Vagina (tissue), 2 donors: ENCODE measurements at places on chromosomes 11 and 22. TPM values are rescaled to one million over a fixed set of nuclear protein-coding genes. Genes with fewer than 3 reads are reported as not detected.

PACSIN3 gene
- total RNA-seq: 59.4 TPM

VPREB1 gene
- not detected for total RNA-seq

RIMBP3B gene
- total RNA-seq: not detected

OR2AG1 gene
- total RNA-seq: not detected

RBM7 gene
- 24.8 TPM for total RNA-seq

H19 gene
- 252 TPM for total RNA-seq

OR4C13 gene
- not detected for total RNA-seq

MS4A15 gene
- total RNA-seq: not detected

PANX3 gene
- not detected for total RNA-seq

MDK gene
- total RNA-seq: 142 TPM

GUCD1 gene
- total RNA-seq: 81.8 TPM

CCDC188 gene
- total RNA-seq: not detected

MOGAT2 gene
- total RNA-seq: not detected

EMSY gene
- 31.2 TPM for total RNA-seq

NLRP14 gene
- not detected for total RNA-seq

TTLL12 gene
- total RNA-seq: 56.2 TPM

ANKK1 gene
- total RNA-seq: 1.5 TPM

GRCh38 chr11:59262177-59262818 is 49.6 kb upstream of the MPEG1 start:
- DNase-seq: no peak

GRCh38 chr11:108561535-108561991 is 32.0 kb downstream of the EXPH5 start:
- DNase-seq: no peak

DNA sequence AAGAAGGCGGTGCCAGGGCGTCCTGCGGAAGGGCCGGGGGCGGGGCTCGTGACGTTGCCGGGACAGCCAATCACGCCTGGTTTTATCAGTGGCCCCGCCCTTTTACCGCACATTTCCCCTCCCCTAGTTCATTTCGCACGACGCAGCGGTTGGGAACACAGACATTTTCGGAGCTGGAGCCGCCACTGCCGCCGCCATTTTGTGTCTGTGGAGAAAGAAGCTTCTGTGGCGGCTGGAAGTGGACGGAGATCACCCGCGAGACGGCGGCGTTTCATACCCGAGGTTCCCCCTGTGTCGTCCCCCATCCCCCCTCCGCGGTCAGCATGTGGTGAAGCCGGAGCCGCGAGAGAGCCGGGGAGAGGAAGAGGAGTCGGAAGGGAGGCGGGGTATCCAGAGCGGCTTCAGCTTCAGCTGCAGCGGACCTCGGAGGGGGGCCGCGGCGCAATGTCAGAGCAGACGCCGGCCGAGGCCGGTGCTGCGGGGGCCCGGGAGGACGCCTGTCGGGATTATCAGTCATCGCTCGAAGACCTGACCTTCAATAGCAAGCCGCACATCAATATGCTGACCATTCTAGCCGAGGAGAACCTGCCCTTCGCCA is at the start of gene PCF11:
TSS of gene PCF11 (plus strand) at position 136 of the 598 bp plus-strand sequence. CDS start at position 445, 309 bp downstream.
- no peak for DNase-seq

GRCh38 chr11:47356998-47357329 is 4.5 kb upstream of the MYBPC3 start:
- DNase-seq: no peak

DNA sequence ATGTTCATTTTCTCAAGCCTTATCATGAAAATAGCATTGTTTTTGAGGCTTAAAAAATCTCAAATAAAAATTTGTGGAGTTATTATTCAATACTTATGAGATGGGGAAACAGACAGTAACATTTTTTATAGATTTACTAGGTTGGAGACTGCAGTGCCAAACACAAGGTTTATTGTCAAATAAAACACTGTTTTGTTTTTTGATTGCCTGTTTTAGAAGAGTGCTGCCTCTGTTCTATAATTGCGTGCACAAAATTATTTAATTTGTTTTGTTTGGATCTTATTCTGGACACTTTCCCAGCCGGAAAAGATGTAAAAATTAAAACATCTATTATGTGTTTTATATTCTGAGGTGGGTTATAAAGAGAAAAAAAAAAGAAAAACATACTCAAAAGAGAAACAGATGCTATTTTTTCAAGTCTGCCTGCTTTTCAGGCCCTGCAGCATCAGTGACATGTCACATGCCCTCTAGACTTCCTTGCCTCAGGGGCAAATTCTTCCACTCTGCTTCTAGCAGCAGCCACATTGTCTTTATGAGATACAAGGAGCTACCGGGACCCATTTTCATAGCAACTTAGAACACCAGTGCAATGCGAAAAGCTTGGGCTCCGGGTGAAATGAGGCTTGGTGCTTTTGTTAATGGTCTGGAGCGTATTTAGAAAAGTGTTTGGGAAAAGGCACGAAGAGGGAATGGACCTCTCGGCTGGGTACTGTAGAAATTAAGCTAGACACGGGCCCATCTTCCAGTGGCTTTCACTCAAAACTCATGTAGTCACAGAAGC is 77.5 kb downstream of the EFCAB6 start:
- DNase-seq: no peak

GRCh38 chr11:41851743-41852142 is 392.3 kb upstream of the LRRC4C start:
- no peak for DNase-seq

GRCh38 chr11:113193016-113193415 is 121.4 kb upstream of the TTC12 start:
- no peak for DNase-seq

DNA sequence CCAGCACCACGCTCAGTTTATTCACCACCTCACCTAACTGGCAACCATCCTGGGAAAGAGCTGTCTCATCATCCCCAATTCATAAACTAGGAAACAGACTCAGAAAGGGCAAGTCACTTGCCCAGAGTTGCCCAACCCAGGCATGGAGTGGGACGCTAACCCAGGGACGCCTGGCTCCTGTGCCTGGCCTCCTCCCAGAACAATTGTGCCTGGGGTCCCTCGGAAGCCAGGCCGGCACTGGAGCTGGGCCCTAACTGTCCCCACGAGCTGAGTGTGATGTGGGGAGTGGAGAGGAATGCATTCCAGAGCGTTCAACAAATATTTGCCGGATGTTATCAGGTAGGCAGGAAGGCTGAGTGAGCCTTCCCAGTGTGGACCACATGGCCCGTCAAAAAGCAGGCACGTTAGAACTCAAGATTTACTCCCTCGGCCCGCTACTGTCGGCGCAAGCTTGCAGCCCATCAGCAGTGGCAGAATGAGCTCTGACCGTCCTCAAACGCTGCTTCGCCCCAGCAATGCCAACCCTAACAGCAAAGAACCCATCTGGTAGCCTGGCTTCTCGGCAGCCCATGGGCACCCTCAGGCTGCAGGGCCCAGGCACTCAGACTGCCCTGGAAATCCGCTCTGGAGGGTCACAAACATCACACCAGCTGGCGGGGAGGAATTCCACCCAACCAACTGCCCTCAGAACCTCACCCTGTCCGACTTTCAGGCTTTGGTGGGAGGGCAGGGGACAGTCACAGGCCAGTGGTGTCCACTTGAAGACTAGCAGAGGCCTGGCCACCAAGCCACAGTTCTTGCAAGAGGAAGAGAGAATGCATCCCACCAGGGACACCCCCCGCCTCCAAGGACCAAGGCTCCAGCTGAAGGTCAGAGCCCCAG is 35.6 kb downstream of the MYH9 start:
- no peak for DNase-seq

DNA sequence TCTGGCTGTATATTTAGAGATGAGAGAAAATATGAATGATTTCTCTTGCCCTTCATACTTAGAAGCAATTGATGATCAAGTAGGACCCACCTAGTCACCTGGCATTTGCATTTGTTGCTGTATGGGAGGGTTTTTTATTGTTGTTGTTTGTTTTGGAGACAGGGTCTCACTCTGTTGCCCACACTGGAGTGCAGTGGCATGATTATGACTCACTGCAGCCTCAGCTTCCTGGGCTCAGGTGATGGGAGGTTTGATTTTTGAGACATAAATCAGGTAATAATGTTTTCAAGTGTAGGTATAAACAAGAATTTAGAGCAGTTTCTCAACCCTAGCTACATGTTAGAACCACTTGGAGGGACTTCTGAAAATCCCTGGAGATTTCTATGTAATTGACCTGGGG is 63.0 kb downstream of the TNRC6B start:
- DNase-seq: no peak

GRCh38 chr22:29266564-29267461 is 968 bp downstream of the RHBDD3 start:
- DNase-seq: no peak

DNA sequence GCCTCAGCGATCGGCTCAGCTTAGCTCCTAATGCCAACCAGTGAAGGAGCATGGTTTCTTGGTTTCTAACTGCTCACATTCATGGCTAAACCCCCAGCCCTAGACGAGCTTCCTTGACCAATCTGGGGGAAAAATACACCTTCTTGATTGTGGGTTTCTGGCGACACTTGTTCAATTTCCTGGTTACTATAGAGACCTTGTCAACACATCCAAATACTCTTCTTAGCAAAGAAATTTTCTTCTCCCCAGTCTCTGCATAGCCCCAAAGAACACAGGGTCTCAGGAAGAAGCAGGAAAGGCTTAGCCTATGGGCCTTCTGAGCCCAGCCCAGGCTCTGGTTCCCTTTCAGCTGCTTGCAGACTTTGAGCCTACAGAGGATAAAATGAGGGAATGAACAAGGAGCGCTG is 88.5 kb upstream of the SYT13 start:
- no peak for DNase-seq

DNA sequence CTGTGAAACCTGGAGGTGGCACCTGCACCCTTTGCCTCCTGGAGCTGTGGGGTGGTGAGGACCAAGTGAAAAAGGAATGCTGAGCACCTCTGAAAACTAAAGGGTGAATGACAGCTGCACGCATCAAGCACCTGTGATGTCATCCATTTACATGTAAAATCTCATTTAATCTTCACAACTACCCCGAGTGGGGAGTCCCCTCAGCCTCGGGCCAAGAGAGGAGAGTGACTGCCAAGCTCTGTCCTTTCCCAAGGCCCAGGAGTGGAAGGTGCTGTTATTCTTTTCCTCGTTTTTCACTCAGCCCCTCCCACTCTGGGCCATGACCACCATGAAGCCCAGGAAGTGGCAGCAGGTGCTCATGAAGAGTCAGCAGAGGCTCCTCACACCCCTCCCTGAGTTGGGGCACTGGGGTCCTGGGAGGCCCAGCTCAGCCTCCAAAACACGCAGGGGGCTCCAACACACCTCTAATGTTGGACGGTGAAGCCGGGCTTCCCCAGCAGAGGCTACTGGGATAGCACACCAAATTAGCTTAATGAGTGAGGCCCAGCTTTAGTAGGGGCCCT is 35.7 kb downstream of the NECTIN1 start:
- no peak for DNase-seq

GRCh38 chr11:126628790-126629621 is 273.5 kb downstream of the ST3GAL4 start:
- DNase-seq: no peak

- DNase-seq: no peak
Observed at GRCh38 chr11:95279921-95280868, 49.2 kb upstream of the SESN3 start.

DNA sequence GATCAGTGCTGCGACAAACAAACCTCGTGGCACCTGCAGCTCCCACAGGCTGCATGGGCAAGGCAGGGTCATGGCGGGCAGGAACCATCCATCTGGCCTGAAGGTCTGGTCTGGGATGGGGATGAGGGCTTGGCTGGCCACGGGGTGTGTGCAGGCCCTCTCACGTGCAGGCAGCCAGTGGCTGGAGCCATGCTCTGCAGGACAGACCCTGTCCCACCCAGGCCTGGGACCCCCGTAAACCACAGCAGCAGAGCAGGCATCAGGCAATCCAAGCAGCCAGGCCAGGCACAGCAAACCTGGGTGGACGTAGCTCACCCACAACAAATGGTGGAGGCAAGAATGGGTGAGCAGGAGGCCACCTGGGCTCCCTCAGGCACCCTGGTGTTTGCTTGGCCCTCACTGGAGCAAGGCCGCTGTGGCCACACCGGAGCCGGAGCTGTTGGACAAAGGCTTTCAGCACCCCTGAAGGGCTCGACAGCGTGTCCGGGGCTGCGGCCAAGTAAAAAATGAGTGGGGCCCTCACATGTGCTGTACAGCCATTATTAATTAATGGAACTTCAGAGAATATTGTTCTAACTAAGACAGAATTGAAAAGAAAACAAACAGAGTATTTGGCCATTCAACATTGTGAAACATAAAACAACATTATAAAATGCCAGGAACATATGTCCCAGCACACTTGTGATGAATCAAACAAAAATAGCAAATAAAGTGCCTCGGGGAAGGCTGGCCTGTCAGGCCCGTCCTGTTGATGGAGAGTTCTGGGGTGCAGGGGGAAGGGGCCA is 24.0 kb upstream of the GNB1L start:
- DNase-seq: no peak

GRCh38 chr11:72673943-72674828 is at the start of gene PDE2A:
PDE2A (minus strand) TSS chr11:72674422; CDS start chr11:72674207, 215 bp downstream.
- no peak for DNase-seq

DNA sequence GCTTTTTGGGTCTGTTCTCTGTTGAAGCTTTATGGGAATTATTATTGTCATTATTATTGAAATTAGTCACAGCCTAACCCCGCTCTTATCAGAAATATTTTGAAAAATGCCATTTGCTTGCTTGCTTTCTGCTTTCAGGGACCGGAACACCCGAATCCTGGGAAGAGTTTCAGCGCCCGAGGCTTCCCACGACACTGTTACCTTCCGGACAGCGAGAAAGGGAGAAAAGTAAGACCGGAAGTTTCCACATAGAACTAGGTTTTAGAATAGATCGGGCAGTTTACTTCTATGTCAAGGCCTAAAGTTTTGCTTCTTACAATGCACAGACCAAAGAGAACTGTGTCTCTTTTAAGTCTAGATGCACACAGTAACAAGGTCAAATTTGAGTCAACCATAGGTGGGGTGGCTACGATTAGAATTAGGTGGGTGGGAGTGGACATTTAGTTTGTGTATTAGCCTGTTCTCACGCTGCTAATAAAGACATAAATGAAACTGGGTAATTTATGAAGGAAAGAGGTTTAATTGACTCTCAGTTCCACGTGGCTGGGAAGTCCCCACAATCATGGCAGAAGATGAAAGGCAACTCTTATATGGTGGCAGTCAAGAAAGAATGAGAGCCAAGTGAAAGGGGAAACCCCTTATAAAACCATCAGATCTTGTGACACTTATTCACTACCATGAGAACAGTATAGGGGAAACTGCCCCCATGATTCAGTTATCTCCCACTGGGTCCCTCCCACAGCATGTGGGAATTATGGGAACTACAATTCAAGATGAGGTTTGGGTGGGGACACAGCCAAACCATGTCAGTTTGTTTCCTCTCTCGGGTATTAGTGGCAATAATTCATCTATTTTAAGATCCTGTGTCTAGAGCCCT is 12.9 kb downstream of the MPEG1 start:
- DNase-seq: no peak

DNA sequence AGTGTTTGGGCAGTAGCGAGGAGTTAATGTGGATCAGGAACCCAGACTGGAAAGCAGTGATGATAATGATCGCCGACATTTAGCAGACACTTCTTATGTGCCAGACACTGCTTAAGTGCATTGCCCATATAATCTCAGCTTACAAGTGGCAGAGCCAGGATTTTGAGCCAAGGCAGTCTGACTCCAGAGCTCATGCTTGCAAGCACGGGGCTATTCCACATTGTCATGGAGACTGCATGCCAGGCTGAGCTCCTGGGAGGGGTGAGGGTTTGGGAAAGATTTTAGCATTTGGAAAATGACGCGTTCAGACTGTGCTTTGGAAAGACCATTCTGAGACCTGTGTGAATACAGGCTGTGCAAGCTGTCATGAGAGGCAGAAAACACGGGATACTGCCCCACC is 302.7 kb downstream of the DDX10 start:
- no peak for DNase-seq

- DNase-seq: no peak
Observed at GRCh38 chr11:77100166-77101042, 2.2 kb upstream of the OMP start.

- no peak for DNase-seq
Observed at GRCh38 chr11:30377347-30377746, 54.4 kb downstream of the ARL14EP start.
